Cardiac fibroblast (primary cell): ENCODE measurements at places on chromosomes 1 and 21.

DNA sequence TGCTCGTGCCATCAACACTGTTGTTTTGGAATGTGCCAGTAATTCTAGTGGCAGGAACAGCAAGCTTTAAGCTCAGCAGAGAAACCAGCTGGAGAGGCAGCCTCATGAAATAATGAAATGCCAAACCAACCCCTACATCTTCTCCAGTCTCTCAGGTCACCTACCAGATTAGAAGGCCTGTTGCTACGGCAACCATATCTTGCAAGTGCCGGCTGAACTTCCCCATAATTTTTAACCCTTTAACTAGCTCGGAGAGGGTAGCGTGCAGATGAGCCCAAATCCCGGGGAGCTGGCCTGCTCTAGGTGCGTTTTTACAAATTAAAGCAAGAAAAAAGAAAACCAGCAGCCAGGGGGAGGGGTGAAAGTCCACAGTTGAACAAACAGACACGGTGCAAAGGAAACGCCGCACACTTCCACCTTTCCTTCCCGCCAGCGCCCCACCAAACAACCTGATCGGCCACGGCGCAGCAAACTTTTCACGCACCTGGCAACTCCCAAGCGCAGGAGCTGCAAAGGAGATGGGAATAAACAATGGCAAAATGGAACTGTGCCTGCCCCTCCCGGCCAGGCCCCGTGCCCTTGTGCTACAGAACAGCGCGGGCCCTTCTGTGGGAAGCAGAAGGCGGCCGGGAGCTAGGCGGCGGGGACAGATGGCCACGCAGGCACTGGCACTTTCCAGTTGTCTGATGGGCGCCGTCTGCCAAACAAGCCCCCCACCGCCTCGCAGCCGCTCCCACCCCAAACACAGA lies 50.1 kb downstream of the SSBP3 start:
- no peak for DNase-seq

DNA sequence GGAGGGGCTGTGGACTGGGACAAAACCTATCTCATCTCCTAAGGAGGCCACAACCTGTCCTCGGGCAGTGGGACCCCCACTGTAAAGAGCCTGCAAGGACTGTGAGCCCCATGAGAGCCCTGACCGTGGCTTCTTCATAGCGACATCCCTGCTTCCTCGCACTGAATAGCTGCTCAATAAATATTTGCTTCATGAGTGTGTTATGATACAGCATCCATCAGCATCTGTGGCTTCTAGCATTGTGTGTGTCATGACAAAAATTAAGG lies 40.5 kb upstream of the CSF3R start:
- DNase-seq, result no peak

- DNase-seq, result no peak
These were observed 691.3 kb upstream of the CXADR start for GRCh38 chr21:16821588-16821987.

- no peak for DNase-seq
These were observed 138.8 kb upstream of the CTTNBP2NL start for GRCh38 chr1:112257043-112257835.
